Sigmoid colon (tissue), 7 donors: ENCODE measurements at places on chromosomes 7 and 10.

- DNase-seq, result no peak
Measured at GRCh38 chr7:50479743-50480517, 29.8 kb upstream of the FIGNL1 start.

GRCh38 chr10:90777621-90778020, 80.2 kb downstream of the HTR7 start:
- DNase-seq, result no peak

DNA sequence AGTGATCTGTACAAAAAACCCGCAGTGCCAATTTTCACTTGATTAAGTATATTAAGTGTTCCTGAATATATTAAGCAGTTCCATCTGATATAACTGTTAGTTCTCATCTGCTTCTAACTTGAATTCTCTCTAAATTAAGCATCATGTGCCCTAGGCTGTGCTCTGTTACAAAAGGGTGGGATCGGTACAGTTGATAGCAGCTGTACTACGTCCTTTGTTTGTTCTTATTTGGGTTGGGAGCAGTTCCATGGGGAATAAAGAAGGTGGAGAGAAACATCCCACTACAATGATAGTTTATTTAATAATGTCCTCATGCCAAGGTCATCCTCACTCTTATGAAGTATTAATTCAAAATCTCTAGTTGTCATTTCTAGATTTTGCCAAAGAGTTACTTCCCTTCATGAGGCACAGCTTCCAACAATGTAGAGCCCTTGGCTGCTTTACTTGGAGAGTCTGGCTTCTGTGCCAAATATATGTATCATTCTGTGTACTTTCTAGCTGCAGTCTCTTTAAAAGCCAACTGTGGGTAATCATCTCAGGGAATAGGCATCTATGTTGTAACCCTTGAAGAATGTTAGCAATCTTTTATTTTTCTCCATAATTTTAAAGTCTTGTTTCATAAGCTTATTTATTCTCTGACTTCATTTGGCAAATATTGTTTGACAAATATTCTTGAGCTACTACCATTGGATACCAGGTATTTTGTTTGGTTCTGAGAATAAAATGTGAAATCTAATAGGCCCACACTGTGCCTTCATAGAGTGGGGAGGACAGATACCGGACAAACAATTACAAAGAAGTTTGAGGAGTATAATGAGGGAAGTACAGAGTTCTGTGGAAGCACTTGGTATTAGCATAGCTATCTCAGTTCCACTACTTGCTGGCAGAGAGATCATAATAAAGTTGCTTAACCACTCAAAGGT, 22.4 kb upstream of the AHR start:
- DNase-seq, result no peak

DNA sequence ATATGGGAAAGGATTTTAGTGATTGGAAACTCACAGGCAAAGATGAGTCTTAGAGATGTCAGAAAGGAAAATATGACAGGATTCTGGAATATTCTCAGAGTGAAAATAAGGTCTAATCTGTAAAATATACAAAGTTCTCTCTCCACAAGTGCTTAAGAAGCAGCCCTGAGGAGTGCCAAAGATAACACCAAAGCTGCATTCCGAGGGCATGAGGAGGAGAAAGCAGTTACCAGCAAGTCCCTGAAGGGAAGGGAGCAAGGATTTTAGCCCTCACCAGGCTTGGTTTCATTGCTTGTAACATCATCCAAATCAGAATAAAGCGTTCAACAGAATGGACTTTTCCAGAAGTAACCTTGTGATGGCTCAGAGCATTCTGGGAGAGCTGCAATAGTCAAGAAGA, 31.4 kb upstream of the DLX6 start:
- no peak for DNase-seq

DNA sequence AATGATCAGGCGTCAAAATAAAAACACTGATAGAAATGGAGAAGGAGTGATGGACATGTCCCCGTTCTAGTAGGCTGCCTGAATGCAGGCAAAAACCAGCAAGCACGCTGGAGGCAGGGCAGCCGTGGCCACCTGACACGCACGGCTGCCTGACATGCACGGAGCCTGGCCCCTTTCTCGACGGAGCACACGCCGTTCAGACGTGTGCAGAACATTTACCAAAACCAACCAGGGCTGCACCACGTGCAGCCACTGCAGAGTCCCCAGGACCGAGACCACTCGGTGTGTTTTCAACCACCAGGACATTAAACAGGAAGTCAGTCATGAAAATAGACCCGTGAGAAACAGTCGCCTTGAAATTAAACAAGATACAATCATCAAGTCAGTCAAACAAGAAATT, 61.9 kb upstream of the NKX6-2 start:
- DNase-seq, result peak; percentile 54

DNA sequence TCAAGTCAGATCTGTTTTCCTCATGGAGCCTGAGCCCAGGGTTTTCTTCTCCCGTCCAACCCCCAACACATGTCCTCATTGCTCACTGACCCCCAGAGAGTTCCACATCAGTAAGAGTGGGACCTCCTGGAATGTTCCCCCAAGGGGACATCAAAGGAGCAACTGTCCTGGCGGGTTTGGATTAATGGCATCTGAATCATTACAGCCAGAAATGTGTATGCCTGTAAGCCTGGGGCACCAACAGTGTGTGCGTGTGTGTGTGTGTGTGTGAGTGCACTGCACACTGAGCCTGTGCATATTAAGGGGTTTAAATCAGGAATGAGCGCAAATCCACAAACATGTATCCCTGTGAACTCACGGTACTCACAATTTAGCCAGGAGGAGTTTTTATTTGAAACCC, 222.3 kb downstream of the PLXNA4 start:
- DNase-seq, result no peak

- DNase-seq, result no peak
Measured at GRCh38 chr10:89388806-89389205, 3.6 kb upstream of the IFIT1 start.

GRCh38 chr10:60372436-60372835, 17.2 kb downstream of the ANK3 start:
- no peak for DNase-seq

- DNase-seq, result no peak
Measured at GRCh38 chr10:78947226-78947625, 121.5 kb upstream of the ZMIZ1 start.

GRCh38 chr7:98213296-98213887, 2.2 kb downstream of the BHLHA15 start:
- DNase-seq, result peak; percentile 56

DNA sequence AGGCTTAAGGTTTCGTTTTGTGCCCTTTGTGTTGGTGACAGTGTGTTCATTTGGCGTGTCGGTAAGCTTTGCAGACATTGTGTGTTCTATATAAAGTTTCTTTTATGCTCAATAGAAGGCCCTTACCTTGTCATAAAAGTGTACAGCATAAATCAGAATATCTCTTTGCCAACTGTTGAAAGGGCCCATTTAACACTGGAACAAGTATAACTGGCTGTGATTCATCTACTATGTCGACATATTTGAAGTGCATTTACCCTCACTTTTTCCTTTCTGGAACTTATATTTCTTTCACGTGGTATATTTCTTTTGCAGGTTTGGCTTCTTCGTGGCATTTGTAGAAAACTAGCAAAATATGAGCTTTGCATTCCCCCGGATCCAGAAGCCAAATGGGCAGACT, 32.7 kb downstream of the EEPD1 start:
- DNase-seq, result no peak

GRCh38 chr10:133058331-133059092, 29.2 kb upstream of the ADGRA1 start:
- DNase-seq, result no peak

- DNase-seq, result no peak
Measured at GRCh38 chr7:112995059-112995824, 91.4 kb downstream of the GPR85 start.

- DNase-seq, result no peak
Measured at GRCh38 chr7:99112097-99112496, 31.8 kb downstream of the SMURF1 start.

GRCh38 chr7:75967055-75967454, 27.3 kb downstream of the TMEM120A start:
- no peak for DNase-seq

DNA sequence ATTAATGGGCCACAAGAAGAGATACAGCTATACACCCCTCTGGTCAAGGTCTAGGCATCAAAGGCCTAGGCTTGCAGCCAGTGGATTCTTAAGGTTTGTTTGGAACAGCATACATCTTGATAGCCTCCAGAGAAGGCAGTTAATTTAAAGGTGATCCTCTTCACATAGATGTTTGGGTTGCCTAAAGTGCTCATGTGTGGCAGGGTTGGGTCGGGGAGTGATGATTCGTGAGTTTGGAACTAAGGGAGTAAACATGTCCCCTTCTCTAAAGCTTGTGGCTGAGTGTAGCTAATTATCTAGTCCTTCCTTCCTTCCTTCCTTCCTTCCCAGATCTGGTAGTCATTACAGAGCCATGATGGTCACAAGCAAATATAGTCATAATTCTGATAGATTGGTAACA, 12.4 kb downstream of the PCLO start:
- no peak for DNase-seq

DNA sequence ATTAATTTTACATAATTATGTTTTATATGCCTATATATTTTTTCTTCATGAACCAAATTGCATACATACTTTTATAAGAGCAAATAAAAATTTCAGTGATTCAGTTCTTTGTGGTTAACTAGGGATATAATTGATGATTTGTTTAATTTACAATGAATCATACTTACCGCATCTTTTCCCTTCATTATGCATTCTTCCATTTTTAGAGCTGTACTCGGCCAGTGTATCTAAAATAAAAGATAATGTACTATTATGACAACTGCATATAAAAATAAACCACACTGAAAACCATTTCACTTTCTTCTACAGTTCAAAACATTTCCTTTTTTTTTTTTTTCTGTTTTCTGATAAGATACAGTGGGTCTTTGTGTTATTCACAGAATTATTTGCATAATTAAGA, 179.9 kb downstream of the SEMA3E start:
- DNase-seq, result no peak

- no peak for DNase-seq
Measured at GRCh38 chr7:96781919-96782318, 72.3 kb upstream of the SEM1 start.

- peak; percentile 79 for DNase-seq
Measured at GRCh38 chr7:152435384-152436110, at the start of gene KMT2C. Gene KMT2C (minus strand): TSS chr7:152436003. CDS start chr7:152435786, 217 bp downstream.

DNA sequence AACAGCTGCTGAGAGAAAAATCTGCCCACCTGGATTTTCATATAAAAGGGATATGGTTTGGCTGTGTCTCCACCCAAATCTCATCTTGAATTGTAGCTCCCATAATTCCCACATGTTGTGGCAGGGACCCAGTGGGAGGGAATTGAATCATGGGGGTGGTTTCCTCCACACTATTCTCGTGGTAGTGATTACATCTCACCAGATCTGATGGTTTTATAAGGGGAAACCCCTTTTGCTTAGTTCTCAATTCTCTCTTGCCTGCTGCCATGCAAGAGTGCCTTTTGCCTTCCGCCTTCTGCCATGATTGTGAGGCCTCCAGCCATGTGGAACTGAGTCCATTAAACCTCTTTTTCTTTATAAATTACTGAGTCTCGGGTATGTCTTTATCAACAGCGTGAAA, 20.8 kb upstream of the MKI67 start:
- DNase-seq, result no peak

DNA sequence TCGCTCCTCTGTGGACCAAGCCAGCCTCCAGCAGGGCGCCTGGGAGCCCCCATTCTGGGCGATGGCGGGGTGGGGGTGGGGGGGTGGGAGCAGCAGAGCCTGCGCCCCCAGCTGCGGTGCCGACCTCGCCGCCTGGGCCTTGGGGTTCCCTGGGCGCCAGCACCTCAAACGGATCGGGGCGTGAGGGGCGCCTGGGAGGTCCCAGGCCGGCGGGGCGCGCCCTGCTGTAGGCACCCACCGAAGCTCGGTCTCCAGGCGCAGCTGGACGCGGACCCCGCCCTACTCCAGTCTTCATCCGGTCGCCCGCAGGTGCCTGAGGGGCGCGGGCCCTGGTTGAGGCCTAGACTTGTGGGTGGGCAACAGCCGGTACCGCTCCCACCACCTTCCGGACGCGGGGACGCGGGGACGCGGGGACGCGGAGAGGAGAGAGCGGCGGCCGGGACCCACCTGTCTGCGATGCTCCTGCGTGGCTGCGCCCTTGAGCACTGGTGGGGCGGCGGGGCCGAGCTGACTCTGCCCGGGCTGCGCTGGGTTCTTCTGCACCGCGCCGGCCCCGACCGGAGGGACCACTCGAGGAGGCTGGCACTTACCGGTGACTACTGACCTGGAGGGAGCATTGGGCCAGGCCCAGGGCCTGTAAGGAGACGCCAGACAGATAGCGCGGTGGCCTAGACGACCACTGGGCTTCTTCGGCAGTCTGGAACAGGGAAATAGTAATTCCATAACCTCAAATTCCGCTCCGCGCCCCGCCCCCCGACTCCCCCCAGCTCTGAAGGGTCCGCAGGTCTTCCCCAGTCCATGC, 5.5 kb upstream of the KCP start:
- DNase-seq, result peak; percentile 52

DNA sequence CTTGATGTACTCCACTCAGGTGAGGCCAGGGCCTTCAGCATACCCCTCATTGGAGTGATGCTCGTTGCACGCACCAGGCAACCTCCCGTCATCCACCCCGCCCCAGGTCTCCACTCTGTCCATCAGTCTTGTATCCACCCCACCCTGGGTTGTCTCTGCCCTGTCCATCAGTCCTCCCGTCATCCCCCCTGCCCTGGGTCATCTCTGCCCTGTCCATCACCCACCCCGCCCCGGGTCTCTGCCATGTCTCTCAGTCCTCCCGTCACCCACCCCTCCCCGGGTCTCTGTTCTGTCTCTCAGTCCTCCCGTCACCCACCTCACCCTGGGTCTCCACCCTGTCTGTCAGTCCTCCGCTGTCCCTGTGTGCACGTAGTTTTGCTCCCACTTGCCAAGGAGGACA, 59.9 kb downstream of the WDR37 start:
- DNase-seq, result no peak

DNA sequence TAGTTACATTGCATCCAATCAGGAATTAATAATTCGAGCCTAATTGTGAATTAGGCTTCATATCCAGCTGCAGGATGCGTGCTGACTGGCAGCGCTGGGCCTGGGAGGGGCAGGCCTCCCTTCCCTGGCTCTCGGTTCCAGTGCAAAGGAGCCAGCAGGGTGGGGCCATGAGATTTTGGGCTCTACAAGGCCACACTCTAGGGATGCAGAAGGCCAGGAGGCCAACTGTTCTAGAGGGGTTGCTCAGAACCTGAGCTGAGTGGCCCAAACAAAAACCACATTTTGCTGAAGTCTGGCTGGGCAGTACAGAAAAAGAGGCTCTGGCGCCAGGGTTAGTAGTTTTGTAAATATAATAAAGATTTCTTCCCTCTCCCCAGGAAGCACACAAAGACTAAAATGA, 72.3 kb downstream of the CLEC2L start:
- no peak for DNase-seq

GRCh38 chr7:64313740-64314491, at the start of gene ZNF736:
Gene ZNF736 (plus strand): TSS chr7:64313961. CDS start chr7:64314151, 190 bp downstream.
- peak; percentile 95 for DNase-seq

GRCh38 chr7:2211259-2211880, 21.4 kb downstream of the MAD1L1 start:
- no peak for DNase-seq

DNA sequence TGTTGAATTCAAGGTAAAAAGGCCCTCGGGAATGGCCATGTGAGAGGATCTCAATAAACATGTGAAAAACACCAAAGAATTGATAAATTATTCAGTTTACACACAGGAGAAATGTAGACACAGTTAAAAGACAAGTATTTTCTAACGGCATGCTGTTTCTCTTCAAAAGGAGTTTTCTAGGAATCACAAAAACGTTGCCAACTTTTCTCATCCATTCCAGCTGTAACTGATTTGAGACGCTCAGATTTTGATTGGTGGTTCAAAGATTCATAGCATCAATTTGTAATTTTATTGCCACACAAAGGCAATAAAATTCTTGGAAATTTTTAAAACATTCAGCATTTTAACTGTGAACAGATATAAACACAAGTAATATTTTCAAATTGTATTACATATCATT, 384.9 kb upstream of the PFKP start:
- DNase-seq, result no peak
